Stimulated activated CD8-positive, alpha-beta memory T cell treated with anti-CD3 and anti-CD28 coated beads, Interleukin-4, amount 100 ng/mL, for 4 hours (primary cell): ENCODE measurements at places on chromosomes 11 and 22.

GRCh38 chr11:116613206-116613875 lies 159.4 kb downstream of the BUD13 start:
- DNase-seq = no peak

GRCh38 chr11:125147280-125147679 lies 17.3 kb upstream of the PKNOX2 start:
- no peak for DNase-seq

- no peak for DNase-seq
Measured at GRCh38 chr11:122647736-122648275, 7.7 kb upstream of the UBASH3B start.

DNA sequence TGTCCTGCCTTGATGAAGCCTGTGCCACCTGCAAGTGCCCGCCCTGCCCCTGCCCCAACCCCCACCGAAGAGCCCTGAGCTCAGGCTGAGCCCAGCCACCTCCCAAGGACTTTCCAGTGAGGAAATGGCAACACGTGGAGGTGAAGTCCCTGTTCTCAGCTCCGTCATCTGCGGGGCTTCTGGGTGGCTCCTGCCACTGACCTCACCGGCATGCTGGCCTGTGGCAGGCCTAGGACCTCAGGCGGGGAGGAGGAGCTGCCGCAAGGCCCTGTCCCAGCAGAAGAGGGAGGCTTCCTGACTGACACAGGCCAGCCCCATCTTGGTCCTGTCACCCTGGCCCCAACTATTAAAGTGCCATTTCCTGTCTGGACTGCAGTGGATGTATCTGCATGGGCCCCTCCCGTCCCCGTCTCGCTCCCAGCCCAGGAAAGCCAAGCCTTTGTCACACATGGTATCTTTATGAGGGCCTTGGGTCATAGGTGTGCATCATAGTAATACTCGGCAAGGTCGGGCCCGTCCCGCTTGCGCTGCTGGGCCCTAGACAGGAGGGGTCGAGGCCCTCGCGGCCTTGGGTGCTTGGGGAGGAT lies 882 bp downstream of the FREY1 start:
- no peak for DNase-seq

DNA sequence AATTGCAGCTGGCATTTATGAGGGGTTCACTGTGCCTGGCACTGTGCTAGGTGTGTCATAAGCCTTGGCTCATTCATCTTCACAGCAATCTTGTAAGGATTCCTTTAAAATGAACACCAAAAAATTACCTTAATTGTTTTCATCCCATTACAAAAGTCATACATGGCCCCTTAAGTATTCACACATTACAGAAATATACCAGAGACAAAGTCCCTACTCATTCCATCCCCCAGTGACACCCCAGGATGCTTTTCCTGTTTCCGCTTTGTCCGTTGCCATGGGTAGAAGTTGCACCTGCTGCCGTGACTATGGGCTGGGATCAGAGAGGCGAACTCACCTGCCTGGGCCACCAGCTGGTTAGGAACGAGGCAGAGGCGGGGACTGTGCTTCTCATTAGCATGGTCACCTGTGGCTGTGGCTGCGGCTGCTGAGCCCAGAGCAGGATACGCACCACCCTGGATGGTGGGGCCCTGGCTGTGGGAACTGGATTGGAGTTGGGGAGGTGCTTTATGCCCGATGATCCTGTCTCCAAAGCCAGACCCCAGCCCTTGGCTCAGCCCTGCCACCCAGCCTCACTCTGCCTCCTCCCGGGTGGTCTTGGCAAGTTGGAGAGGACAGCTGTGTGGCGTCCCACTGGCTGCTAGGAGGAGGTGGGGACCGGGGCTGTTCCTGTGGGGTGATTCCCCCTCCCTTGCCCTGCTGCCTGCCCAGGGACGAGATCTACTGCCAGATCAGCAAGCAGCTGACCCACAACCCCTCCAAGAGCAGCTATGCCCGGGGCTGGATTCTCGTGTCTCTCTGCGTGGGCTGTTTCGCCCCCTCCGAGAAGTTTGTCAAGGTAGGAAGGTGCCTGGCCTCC lies 60.8 kb downstream of the MYO7A start:
- DNase-seq = no peak
